Thoracic aorta (tissue), 2 donors: ENCODE measurements at places on chromosomes 2 and 18. TPM values are rescaled to one million over a fixed set of nuclear protein-coding genes. Genes with fewer than 3 reads are reported as not detected.
A peak's percentile ranks its signal among the peaks of the same experiment; 100 is the strongest.

GRCh38 chr2:120596191-120596811 lies 139.4 kb upstream of the GLI2 start:
- peaks cover 14% of the 10 kb centered on the region for H3K4me1 ChIP-seq
- peak overlapping the region; percentile 11 for H3K4me3 ChIP-seq
- no peaks in the 10 kb centered on the region for H3K36me3 ChIP-seq
- DNase-seq = no peak
- H3K27me3 ChIP-seq = no peaks in the 10 kb centered on the region

DNA sequence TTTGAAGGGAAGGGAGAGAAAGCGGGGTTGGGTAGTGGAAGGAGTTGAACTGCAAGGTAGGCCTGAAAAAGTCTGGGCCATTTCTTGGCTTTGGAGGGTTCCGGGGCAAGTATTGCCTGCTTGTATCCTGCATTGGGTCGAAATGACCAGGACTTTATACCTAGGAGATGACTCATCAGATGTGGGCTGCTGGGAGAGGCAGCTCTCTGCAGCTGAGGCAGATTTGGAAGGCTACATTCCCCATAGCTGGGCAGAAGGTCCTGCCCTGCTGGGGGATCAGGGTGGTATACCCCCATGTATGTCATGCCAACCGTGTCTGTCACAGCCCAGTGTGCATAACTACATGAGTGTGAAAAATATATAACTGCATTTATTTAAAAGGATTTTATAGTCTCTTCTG lies 171.8 kb upstream of the SPRED2 start:
- H3K4me1 ChIP-seq = peaks cover 65% of the 10 kb centered on the region
- H3K27me3 ChIP-seq = no peaks in the 10 kb centered on the region
- H3K27ac ChIP-seq = peak overlapping the region; percentile 77

GRCh38 chr18:36086186-36086585 lies 18.8 kb upstream of the RPRD1A start:
- H3K4me3 ChIP-seq = no peak overlapping the region

DNA sequence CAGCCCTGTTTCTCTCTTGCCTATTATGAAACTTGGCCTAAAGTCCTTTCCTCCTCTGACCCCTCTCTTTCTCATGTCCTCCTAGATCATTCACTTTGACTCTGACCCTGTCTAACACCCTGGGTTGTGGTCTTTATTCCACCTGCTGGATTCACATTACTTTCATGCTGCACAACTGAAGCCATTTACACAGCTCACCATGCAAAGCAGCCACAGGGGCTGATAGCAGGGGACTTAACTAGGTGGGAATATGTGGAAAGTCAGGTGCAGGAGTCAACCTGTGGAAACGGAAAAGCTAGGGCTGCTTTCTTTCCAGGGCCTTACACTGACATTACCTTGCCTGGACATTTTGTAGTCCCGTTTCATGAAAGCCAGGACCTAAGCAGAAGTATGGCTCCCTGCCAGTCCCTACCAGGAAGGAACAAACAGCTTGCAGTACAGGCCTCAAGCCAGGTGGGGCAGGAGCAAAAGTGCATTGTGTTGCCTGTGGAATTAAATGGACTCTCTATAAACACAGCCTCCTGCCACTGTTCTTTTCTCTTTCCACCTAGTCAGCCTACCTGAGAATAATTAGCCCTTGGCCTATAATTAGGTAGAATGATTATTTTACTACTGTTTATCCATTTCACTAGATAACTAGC lies 11.8 kb downstream of the MAPRE3 start:
- DNase-seq = peak; percentile 28
- H3K36me3 ChIP-seq = no peaks in the 10 kb centered on the region
- no peak overlapping the region for H3K27ac ChIP-seq

DNA sequence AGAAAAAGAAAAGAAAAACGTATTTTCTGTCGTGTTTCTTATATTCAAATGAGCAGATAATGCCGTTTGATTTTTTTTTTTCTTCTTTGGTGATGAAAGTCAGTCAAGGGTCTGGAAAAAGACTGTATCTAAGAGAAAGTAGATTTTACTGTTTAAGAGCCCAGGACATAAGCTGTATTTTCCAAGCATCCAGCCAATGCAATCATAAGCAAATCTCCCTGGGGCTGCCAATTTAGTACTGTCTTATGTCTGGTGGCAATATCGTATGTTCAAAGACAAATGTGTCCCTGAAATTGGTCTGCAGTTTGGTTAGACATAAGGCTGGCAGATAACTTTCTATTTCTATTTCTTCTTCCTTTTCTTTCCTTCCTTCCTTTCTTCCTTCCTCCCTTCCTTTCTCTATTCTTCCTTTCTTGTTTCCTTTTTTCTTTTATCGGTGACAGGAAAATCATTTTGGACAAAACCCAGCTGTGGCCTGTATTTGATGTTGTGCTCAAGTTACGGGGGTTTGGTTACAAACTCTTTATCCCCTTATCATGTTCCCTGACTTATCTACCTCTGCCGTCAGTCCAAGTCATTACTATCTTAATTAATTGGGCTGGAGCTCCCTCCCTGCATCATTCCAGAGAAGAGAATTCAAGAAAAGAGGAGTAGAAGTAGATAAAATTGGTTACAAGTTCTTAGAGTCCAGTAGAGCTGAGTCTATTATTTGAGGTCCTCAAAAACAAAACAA lies 683.4 kb upstream of the FSHR start:
- no peak for DNase-seq
- no peaks in the 10 kb centered on the region for H3K36me3 ChIP-seq
- H3K27ac ChIP-seq = no peak overlapping the region
- H3K4me3 ChIP-seq = no peak overlapping the region
- no peaks in the 10 kb centered on the region for H3K27me3 ChIP-seq

GCA gene
- 22.5 TPM for total RNA-seq
